ENCODE measurements at places on chromosomes 6 and 20.

GRCh38 chr6:161166176-161166575 is 107.7 kb downstream of the AGPAT4 start:
- DNase-seq: no peak

DNA sequence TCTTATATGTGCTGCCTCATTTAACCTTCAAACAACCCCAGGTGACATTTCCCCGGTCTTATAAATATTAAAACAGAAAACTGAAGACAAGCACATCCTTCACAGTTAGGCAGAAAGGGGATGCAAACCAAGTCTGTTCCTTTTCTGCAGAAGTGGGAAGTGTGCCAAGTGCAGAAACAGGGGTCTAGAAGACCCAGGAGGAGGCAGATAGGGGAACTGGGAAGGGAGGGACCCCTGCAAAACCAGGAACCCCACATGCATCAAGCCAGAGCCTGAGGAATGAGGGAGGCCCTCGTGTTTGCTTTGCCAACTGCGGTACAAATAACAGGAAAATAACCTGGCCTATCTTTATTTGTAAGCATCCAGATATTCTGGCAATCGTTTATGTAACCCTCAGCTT is 17.0 kb upstream of the CST3 start:
- no peak for DNase-seq

GRCh38 chr6:12371641-12372146 is 81.5 kb downstream of the EDN1 start:
- no peak for DNase-seq

- DNase-seq: peak; percentile 96
These were observed at the start of gene OGFR for GRCh38 chr20:62804627-62805154. TSS of gene OGFR (plus strand) at chr20:62804835. CDS start at chr20:62804860, 25 bp downstream.

DNA sequence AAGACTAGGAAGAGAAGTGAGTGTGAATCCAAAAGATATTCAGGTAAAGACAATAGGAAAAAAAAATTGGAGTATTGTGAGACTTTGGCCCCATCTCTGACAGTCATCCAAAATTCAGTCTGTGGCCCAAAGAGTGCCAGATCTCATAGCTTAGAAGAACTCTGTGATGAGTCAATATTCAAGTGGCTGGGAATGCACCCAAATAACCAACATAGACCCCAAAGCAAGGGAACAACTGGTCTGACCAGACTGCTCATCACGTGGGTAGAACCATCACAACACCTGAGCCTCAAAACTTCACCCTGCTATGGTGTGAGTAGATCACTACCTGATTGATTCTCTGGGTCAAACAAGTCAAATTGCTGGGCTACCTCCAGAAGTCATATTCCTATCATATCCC is 51.1 kb upstream of the TRDN start:
- DNase-seq: no peak

- no peak for DNase-seq
These were observed 480.9 kb upstream of the NOX3 start for GRCh38 chr6:155936551-155936950.

- no peak for DNase-seq
These were observed 13.9 kb upstream of the PXDC1 start for GRCh38 chr6:3765415-3765814.

DNA sequence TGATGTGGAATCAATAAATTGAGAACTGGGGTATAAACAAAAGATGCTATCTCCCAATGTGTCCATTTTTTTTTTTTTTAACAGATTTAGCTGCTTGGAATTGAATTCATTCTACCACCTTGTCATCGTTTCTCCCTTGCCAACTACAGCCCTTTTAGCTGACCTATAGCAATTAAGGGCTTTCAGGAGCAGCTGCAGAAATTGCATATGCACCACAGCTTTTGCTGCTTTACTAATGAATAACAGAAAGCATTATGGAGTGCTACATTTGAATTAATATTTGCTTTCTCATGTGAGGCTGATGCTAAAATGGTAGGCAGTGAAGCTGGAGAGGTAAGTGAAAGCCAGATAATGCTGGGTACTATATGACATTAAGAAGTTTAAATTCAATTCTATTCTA is 5.7 kb downstream of the SESN1 start:
- DNase-seq: no peak

- no peak for DNase-seq
These were observed 1.1 kb downstream of the DPM1 start for GRCh38 chr20:50957276-50957675.

DNA sequence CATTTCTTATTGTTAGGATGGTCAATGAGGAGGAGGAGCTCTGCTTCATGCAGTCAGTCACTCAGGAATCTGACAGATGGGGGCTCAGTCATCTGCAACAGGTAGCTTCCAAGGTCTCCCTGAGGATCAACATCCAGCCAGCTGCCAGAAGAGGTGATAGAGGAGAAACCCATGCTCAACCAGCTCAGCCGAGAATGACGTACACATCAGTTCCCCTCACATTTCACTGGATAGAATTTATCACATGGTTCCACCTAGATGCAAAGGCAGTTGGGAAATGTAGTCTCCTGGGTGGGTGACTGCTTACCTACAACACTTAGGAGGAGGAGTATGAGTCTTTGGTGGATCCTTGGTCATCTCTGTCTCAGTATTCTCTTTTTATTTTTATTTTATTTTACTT is 144.5 kb downstream of the CEBPB start:
- DNase-seq: peak; percentile 54

- DNase-seq: no peak
These were observed 384.0 kb downstream of the SAMD5 start for GRCh38 chr6:147892476-147892875.

DNA sequence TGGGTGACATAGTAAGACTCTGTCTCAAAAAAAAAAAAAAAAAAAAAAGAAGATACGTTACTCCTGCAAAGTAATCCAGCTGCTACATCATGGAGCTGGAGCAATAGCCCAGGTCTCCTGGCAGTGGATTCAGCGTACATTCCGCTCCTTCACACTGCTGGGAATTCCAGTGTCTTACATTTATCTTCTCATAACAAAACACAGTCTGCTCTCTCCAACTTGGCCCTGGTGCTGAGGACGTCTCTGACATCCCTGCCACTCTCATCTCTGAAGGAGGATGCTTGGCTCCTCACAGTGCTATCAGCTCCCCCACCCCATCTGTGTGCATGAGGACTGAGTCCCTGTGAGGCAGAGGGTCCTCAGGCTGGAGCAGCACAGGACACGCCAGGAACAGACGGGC is 529.8 kb downstream of the CD83 start:
- no peak for DNase-seq

GRCh38 chr20:51220293-51220706 is 197.4 kb upstream of the KCNG1 start:
- DNase-seq: peak; percentile 67

- peak; percentile 25 for DNase-seq
These were observed 32.5 kb upstream of the ZNF184 start for GRCh38 chr6:27505209-27506027.

- DNase-seq: no peak
These were observed 45.3 kb downstream of the ZNF292 start for GRCh38 chr6:87200469-87201175.

- DNase-seq: no peak
These were observed 331.7 kb downstream of the FARS2 start for GRCh38 chr6:5592886-5593519.

GRCh38 chr20:44891826-44892225 is 6.3 kb downstream of the YWHAB start:
- DNase-seq: no peak

GRCh38 chr6:51027283-51028065 is 208.8 kb downstream of the TFAP2B start:
- no peak for DNase-seq

DNA sequence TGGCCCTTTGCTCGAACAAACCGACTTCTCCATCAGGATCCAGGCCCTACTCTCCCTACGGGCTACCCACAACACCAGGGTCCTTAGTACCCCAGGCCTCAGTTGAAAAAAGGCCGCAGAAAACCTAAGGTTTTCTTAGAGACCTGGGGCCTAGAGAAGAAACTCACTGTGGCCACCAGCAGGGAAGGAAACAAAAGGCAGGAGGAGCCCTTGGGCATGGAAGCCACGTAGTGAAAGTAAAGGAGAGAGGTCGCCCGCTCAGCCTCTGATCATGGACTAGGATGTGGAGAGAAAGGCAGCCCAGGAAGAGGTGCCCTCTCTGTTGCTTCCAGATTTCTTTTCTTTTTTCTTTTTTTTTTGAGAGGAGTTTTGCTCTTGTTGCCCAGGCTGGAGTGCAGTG is 31.5 kb downstream of the CPNE5 start:
- no peak for DNase-seq

- DNase-seq: peak; percentile 56
These were observed 101.6 kb upstream of the PRSS16 start for GRCh38 chr6:27145731-27146455.

GRCh38 chr6:138117376-138117914 is 10.2 kb upstream of the PERP start:
- DNase-seq: no peak

- no peak for DNase-seq
These were observed 444.9 kb upstream of the SULF2 start for GRCh38 chr20:48230216-48230615.

DNA sequence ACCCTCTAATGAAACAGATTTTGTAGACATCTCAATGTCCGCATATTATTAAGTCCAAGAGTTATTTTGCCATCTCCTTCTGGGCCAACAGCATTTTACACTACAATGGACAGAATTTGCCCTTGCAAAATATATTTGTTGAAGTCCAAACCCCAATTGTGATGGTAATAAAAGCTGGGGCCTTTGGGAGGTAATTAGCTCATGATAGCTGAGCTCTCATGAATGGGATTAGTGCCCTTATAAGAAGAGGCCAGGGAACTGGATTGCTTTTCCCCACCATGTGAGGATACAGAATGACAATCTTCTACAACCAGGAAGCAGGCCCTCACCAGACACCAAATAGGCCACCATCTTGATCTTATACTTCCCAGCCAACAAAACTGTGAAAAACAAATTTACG is 44.9 kb upstream of the MTRF1L start:
- DNase-seq: no peak

- no peak for DNase-seq
These were observed 36.8 kb upstream of the SNX9 start for GRCh38 chr6:157786221-157786620.

DNA sequence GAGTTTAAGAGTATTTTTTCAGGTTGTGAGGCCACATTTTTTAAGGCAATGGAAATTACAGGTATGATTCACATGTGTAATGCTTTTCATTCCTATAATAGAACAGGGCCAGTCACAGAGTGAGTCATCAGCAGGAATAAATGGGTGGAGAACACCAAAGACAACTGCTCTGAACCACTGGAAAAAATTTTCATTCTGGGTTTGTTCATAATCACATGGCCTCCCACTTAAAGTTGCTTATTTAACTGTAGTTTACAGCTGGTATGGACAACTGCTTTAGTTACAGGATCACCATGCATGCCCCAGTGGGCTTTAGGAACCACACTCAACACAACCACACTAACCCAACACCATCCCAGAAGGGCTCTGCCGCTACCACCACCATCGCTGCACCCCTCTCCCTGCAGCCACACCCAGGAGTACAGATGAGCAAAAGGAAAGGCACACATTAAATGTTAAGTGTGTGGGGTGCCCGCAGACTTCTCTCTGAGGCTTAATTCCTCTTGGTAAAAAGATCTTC is 107.0 kb upstream of the DST start:
- DNase-seq: no peak

DNA sequence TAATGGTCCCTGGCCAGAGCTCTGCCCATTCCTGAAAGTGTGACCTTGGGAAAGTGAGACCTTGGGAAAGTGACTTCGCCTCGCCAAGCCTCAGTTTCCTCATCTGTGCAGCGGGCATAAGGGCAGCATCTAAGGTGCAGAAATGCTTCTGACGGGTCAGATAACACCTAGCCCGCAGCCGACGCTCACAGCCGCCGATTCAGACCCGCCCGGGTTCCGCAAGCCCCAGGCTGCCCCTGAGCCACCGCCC is 486 bp downstream of the FKBP1A start:
- DNase-seq: no peak

DNA sequence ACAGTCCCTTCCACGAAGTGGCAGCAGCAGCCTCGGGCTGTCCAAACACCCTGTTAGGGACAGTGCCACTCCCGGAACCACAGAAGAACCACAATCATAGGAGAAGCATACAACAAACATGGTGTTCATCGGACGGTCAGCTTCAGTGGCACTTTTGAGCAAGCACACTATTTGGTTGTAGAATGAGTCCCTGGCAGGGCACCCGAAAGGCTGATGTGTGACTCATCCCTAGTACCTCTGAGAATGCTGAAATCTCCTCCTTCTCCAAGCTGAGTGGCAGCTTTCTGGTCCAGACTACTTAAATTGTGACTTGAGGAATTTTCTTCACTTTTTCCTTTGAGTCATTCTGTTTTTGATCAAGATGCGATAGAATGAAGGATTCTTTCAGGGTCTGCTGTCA is 282.5 kb downstream of the ESR1 start:
- no peak for DNase-seq

- DNase-seq: no peak
These were observed 1.9 kb downstream of the ELOVL2 start for GRCh38 chr6:11042025-11042749.

GRCh38 chr6:37155394-37156312 is 14.3 kb upstream of the PIM1 start:
- DNase-seq: peak; percentile 78

- DNase-seq: no peak
These were observed 147.4 kb downstream of the ALDH8A1 start for GRCh38 chr6:134802426-134803058.

DNA sequence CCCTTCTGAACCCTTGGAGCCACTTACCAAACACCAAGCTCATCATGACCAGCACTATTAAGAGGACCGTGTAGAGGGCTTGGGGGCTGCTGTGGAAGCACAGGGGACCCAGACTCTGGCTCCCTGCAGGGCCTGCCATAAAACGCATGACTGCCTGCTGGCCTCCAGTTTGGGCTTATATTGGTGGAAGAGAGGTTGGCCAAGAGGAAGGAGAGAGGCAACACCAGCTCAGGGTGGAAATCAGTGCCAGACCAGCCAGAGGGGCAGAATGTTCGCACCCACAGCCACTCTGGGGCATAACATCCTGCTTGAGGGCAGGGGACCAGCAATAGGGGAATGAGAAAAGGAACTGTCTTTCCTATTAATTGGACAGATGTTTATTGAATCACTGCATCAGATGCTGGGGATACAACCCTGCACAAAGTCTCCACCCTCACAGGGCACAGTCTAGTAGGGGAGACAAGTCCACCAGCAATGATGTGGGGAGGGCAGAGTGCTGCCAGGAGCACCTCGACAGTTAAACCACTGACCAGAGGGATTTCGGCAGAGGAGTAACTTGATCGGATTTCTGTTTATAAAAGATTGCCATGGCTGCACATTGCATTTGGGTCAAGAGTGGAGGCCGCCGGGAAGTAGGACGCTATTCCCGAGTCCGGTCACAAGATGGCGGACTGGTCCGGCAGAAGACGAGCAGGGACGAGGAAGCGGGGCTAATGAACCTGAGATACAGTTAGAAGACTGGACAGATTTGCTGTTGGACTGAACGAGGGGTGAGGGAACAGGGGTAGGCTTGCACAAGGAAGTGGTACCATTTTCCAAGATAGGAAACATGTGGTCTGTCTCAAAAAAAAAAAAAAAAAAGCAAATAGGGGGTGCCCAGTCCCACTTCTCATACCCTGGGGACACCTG is at the start of gene LY6G5C:
Gene LY6G5C (minus strand): TSS at position 842 of the 909 bp plus-strand sequence. CDS start 694 bp downstream, at position 148.
- peak; percentile 81 for DNase-seq

- DNase-seq: peak; percentile 53
These were observed 16.4 kb downstream of the PIGT start for GRCh38 chr20:45432294-45432693.

GRCh38 chr6:83215131-83216047 is 22.2 kb downstream of the RWDD2A start:
- DNase-seq: peak; percentile 31

All from GM13977 (cell line).